ENCODE measurements at places on chromosomes 5 and 9.

GRCh38 chr5:157180374-157181264, at the start of gene ITK:
TSS of gene ITK (plus strand) at chr5:157180840. CDS start at chr5:157180978, 138 bp downstream.
- no peak for DNase-seq

GRCh38 chr5:54671111-54671531, 153.6 kb downstream of the SNX18 start:
- peak; percentile 91 for DNase-seq

GRCh38 chr5:156169495-156169894, 157.5 kb upstream of the SGCD start:
- DNase-seq, result no peak

DNA sequence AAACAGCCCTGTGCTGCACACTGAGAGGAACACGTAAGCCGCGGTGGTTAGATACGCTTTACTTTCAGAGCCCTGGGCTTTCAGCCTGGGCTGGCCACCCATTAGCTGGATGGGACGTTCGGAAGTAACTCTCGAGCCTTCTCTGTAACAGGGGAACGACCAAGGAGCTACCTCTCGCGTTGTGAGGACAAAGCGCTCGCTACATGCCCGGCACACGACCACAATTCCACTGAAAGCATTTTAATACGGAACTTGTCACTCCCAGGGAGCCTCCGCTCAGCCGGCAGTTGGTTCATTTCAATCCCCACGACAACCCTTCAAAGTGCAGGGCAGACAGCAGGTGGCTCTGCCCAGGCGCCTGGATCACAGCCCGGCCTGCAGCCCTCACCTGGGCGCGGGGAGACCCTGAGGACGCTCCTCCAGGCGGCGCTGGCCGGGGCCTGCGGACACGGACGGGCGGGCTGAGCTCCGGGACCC, 368 bp downstream of the SURF1 start:
- peak; percentile 36 for DNase-seq
